GM13977 (cell line): ENCODE measurements at places on chromosomes 12 and 14.

DNA sequence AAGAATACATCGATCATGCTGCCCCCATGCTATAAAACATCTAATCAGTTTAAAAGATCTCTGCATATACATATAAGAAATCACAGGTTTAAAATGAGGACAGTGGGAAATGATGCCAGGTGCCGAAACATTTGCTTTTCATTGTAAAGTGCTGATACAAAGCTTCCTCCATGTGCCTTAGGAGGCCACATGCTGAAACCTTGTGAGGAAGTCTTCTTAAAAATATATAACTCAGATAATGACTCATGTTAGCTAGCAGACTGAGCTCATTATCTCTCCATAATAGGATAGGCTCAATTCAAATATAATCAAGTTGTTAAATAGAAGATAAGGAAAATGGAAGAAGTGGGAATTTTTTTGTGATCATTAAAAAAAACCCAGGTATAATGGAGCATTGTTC is 65.9 kb downstream of the RFX4 start:
- DNase-seq, result no peak

DNA sequence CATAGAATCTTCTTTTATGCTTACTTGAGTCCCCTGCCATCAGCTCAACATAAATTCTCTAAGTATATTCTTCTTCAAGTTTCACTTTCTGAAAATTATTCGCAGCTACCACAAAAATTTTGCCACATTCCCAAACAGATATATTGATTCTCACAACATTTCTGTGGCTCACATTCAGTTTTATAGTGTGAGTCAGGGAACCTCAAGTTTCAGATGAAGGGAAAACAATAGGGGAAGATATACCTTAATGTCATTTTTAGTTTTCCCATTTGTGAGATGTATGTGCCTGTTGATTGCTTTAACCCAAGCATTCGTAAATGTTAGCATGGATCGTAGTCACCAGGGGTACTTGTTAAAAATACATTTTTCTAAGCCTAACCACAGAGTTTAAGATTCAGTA is 465.8 kb downstream of the CCER1 start:
- no peak for DNase-seq

- DNase-seq, result no peak
Measured at GRCh38 chr12:97924122-97924521, 461.5 kb downstream of the RMST start.

DNA sequence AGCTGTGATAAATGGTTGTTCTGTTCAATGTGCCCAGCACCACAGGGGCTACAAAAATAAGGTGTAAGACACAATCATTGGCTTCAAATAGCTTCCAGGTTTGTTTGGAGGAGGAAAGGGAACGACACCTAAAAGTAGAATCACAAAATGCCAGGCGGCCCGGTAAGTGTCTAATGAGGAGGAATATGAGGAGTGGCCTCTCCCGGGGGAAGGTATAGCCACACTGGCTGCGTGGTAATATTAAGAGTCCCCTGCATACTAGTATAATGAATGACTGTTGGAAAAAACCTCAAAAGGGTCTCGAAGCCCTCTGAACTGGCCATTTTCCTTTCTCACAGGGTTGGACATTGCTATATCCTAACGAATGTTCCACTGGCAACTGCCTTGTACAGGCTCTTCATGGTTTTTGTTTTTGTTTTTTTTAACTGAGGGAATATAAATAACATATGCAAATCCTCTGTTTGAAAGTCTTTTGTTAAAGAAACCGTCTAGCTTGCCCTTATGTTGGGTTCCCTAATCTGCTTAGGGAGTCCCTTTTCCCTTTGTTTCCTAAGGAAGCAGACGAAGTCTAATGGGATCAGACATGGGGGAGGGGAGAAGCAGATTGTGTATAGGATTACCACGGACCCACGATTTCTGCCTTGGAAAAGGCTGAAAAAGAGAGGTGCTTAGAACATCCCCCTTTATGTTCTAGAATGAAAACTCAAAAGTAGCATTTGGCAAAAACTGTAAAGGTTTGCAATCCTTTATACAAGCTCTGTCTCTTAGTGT is 4.2 kb downstream of the CCDC60 start:
- DNase-seq, result no peak

DNA sequence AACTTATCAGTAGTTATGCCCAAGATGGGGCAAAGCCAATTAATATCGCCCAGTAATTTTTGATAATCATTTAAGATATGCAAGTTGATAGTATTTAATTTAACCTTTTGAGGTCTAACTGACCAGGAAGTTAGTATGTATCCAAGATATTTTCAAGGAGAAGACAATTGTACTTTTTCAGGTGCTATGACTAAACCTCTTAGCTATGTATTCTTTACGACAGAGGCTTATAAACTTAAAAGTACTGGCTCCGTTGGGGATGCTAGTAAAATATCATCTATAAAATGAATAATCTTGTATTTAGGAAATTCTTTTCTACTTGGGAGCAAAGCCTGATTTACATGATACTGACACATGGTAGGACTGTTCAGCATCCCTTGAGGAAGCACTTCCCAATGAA is 40.3 kb downstream of the TMTC3 start:
- DNase-seq, result no peak

DNA sequence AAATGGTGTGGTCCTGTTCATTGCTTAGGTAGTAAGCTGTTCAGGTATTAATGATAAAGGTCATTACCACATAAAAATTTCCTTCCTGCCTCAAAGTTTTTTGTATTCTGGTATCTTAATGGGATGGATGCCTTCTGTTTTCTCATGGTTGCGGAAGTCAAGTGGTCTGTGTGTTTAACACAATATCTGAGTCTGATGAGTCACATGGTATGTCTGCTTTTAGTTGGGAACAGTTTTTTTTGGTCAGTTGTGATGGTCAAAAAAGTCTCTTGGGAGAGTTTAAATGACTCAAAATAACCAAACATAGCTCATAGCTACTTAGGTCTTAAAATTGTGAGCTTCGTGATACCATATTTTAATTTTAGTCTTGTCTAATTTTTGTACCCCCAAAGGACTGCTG is 40.7 kb downstream of the STK38L start:
- peak; percentile 38 for DNase-seq

- DNase-seq, result no peak
Measured at GRCh38 chr14:94466706-94467370, 9.2 kb downstream of the SERPINA9 start.

DNA sequence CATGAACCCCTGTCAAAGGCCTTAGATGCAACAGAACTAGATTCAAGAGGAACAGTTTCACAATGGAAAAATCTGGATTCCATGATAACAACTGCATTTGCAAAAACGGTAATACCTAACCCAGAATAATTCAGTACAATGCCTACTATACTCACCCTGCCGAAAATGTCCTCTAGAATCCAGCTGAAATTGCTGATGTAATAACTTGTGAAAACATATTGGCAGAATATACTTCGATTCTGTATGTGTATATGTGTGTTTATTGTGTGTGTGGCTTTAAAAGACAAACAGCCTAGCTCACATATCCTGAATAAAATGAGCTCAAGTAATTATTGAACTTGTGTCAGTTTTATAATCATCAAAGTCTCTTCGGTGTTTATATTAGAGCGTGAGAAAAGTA is 46.0 kb downstream of the PHLDA1 start:
- DNase-seq, result no peak

- no peak for DNase-seq
Measured at GRCh38 chr12:52402873-52403540, 3.1 kb downstream of the KRT82 start.

- DNase-seq, result no peak
Measured at GRCh38 chr12:105109465-105110212, 2.1 kb downstream of the WASHC4 start.

GRCh38 chr14:76643887-76644286 is 117.4 kb upstream of the VASH1 start:
- DNase-seq, result no peak

DNA sequence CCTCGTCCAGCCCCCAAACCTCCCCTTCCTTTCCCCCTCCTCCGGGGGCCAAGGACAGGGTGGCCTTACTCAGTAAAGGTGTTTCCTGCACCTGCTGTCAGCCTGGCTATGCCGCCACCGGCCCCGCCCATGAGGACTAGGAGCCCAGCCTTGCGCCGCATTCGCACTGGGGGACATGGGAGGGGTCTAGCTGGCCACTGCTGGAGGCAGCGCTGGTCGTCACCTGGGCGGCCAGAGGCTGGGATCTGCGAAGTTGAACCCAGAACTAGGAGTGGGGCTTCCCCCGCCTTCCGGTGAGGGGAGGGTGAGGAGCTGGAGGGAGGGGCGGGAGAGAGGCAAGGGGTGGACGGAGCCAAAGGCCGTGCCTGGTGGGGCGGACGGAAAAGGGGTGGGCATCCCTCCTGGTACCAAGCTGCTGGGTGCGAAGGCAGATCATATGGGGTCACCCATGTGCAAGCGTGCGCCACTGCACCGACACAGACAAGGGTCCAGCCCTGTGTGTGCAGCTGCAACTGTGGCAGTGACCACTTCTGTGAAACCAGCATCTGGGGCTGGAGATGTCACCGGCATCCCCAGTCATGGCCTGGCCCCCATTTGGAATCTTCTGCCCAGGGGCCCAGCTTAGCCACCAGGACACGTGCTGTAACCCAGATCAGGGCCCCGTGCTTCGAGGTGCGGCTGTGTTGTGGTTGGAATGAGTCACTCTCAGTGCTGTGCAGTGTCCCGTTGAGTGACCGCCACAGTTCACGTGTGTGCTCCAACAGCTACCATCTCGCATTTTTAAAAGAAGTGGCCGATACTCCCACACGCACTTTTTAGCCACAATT is 8.5 kb downstream of the AMN start:
- no peak for DNase-seq

DNA sequence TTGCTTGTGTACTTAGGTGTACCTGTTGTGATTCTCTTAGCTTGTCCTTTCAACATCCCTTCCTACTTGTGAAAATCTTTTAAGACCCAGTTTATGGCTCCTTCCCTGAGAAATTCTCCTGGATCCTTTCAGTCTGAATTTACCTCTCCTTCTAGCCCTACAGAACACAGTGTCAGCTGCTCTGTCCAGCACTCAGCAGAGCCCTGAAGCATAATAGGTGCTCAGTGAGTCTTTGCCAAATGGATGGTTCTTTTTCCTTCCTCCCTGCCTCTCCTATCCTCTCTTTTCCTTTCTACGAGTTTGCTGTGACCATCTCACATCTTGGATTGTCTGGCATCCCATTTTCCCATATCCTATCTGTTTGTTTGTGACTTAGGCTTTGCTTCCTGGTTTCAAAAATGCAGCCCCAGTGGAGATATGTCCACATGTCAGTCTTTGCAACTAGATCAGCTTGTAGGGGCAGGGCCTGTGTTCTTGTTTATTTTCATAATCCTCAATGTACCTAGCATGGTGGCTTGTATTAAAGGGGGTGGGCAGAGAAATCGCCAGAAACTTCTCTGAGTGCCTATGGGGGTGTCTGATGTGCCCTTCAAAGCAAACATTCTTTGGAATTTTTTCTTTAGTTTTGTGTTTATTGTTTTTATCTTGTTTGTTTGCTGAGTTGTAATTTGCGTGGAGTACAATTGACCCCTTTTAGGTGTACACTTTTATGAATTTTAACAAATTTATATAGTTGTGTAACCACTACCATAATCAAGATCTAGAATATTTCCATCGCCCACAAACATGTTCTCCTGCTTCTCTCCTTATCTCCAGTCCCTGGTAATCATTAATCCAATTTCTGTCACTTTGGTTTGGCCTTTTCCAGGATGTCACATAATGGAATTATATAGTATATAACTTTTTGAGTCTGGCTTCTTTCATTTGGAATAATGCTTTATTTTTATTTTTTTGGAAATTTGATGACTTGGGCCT is 62.8 kb downstream of the SMOC1 start:
- no peak for DNase-seq

DNA sequence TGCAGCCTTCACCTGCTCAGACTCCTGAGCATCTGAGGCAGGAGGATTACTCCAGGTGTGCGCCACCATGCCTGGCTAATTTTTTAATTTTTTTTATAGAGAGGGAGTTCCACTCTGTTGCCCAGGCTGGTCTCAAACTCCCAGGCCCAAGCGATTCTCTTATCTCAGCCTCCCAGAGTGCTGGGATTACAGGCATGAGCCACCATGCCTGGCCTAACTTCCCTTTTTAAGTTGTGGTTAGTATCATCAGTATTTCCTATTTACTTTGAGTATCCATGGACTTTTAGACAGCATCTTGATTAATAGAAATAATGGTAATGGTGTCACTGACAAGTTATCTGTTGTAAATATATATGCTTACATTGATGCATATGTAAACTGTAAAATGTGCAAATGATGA is 116.9 kb downstream of the FGD4 start:
- DNase-seq, result no peak

GRCh38 chr14:99733540-99734405 is 49.7 kb downstream of the CYP46A1 start:
- no peak for DNase-seq

- DNase-seq, result no peak
Measured at GRCh38 chr12:86721713-86722397, 465.7 kb upstream of the MGAT4C start.

GRCh38 chr14:32908196-32909084 is 30.2 kb upstream of the NPAS3 start:
- DNase-seq, result no peak

DNA sequence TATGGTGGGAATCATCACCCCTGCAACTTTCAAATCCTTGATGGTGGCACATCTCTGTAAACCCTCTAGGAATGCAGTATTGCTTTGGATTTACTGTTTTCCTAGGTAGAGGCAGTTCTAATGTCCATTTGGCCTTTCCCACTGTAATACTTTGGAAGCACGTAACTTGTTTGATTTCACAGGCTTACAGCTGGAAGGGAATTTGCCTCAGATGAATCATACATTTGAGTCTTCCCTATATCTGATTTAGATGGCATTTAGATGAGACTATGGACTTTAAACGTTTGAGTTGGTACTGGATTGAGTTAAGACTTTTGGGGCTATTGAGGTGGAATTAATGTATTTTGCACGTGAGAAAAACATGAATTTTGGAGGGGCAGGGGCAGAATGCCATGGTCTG is 35.9 kb downstream of the DAAM1 start:
- no peak for DNase-seq

- DNase-seq, result peak; percentile 69
Measured at GRCh38 chr14:77141214-77142004, at the start of gene ZDHHC22. Gene ZDHHC22, minus strand, starts transcription at chr14:77141791. Its CDS starts 2,053 bp downstream, at chr14:77139738.

GRCh38 chr12:68641138-68641537 is 30.4 kb downstream of the RAP1B start:
- DNase-seq, result peak; percentile 44

DNA sequence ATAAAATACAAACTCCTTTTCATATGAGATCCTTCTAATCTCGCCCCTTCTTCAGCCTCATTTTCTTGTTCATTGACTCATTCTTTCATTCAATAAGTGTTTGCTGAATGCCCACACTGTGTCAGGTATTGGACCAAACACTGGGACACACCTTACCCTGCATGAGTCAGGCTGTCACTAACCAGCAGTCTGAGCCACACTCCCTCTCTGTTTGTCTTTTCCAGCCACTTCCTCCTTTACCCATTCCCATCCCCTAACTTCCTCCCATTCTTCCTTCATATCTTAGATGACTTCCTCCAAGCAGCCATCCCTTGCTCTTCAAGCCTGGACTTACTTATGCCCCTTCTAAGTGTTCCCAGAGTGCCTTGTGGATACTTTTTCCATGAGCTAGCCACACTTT is 27.0 kb upstream of the HIF1A start:
- no peak for DNase-seq

GRCh38 chr12:122545855-122546254 is 18.8 kb downstream of the KNTC1 start:
- peak; percentile 23 for DNase-seq

GRCh38 chr12:75756111-75756510 is 244.7 kb upstream of the KRR1 start:
- DNase-seq, result no peak
